ENCODE measurements at places on chromosomes 1 and 21. TPM values are rescaled to one million over a fixed set of nuclear protein-coding genes. Genes with fewer than 3 reads are reported as not detected.

The ACTA1 gene
- total RNA-seq, result 16,797 TPM

The FNDC5 gene
- 55.2 TPM for total RNA-seq

The BSND gene
- not detected for total RNA-seq

The SLAMF9 gene
- total RNA-seq, result not detected

The AQP10 gene
- not detected for total RNA-seq

The PLA2G2C gene
- total RNA-seq, result not detected

The CYYR1 gene
- total RNA-seq, result 18.4 TPM

The FAM163A gene
- total RNA-seq, result 0.25 TPM

The EDARADD gene
- 2.1 TPM for total RNA-seq

The NEGR1 gene
- total RNA-seq, result 9.0 TPM

The NOTCH2 gene
- 26.0 TPM for total RNA-seq

The LCE6A gene
- not detected for total RNA-seq

The IPO13 gene
- 56.7 TPM for total RNA-seq

The SLC25A34 gene
- total RNA-seq, result 6.5 TPM

The PLEKHA6 gene
- 9.1 TPM for total RNA-seq

The LBR gene
- 9.7 TPM for total RNA-seq

The C8A gene
- total RNA-seq, result not detected

The RAB4A gene
- total RNA-seq, result 92.2 TPM

The SESN2 gene
- total RNA-seq, result 5.1 TPM

The CASZ1 gene
- total RNA-seq, result 63.8 TPM

The NUF2 gene
- total RNA-seq, result 0.20 TPM

The DCST2 gene
- 0.45 TPM for total RNA-seq

The LCK gene
- 7.6 TPM for total RNA-seq

The CDC7 gene
- total RNA-seq, result 1.6 TPM

The TMPRSS3 gene
- total RNA-seq, result 0.59 TPM

The CD5L gene
- total RNA-seq, result 0.41 TPM

The COQ8A gene
- total RNA-seq, result 165 TPM

The INSRR gene
- total RNA-seq, result 0.35 TPM

The SLC30A10 gene
- 0.55 TPM for total RNA-seq

The ERI3 gene
- total RNA-seq, result 57.0 TPM

The KANK4 gene
- 0.05 TPM for total RNA-seq

The EDN2 gene
- total RNA-seq, result not detected

The COL16A1 gene
- 12.1 TPM for total RNA-seq

The ANKRD45 gene
- not detected for total RNA-seq

The TNFRSF4 gene
- total RNA-seq, result 1.8 TPM

The SLC30A2 gene
- total RNA-seq, result 10.9 TPM

The C1orf210 gene
- total RNA-seq, result not detected

The HSD3B2 gene
- not detected for total RNA-seq

The FAM72B gene
- not detected for total RNA-seq

The HORMAD1 gene
- total RNA-seq, result not detected

The CSF3R gene
- total RNA-seq, result 3.8 TPM

The WNT3A gene
- total RNA-seq, result not detected

The UBL4B gene
- total RNA-seq, result not detected

The CFHR4 gene
- total RNA-seq, result not detected

The OR2AK2 gene
- not detected for total RNA-seq

The PAX7 gene
- not detected for total RNA-seq

The FMO2 gene
- 25.0 TPM for total RNA-seq

The SPRR3 gene
- total RNA-seq, result not detected

The THAP3 gene
- 14.0 TPM for total RNA-seq

The TRNP1 gene
- 25.5 TPM for total RNA-seq

The LPAR3 gene
- total RNA-seq, result 20.7 TPM

The C1orf50 gene
- total RNA-seq, result 4.4 TPM

The MRPL9 gene
- total RNA-seq, result 35.8 TPM
